COLO829 (cell line): ENCODE measurements at places on chromosomes 12 and 14.

GRCh38 chr14:67031920-67032774 lies 157.1 kb upstream of the GARIN2 start:
- no peak for DNase-seq

- no peak for DNase-seq
Observed at GRCh38 chr12:95099270-95099790, 25.9 kb upstream of the NR2C1 start.

DNA sequence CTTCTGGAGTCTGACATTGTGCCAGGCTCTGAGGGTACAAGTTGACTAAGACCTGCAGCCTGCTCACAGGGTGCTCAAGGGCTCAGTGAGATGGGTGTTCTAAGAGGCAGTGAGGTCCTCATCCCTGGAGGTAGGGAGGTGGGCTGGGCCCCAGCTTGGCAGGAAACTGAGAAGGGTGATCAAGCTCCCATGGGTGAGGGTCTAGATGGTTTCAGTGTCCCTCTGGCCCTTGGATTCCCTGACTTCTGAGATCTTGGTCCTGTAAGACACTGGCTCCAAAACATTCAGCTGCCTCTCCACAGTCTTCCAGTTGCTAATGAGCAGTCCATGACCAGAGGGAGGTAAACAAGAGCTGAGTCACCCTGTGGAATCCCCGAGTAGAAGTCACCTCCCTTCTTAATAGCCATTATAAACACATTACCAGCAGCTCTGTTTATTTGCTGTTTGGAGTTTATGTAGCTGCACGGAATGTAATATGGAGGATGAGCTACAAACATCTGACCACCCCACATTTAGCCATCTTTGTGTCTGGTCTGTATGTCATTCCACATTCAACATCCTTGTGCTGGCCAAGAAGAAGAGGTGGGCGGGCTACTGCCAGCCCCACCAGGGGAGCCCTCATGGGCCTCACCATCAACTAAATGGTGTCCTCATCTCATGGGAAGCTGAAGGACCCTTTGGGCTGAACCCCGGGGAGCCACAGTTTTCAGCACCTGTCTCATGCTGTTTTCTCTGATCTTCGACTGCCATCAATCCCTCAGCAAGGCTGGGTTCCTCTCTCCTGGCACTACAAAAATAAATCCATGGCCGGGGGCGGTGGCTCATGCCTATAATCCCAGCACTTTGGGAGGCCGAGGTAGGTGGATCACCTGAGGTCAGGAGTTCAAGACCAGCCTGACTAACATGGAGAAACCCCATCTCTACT lies 37.2 kb upstream of the BDKRB2 start:
- DNase-seq = peak; percentile 34

- DNase-seq = no peak
Observed at GRCh38 chr12:116689979-116690744, 47.7 kb downstream of the SPRING1 start.

GRCh38 chr14:25833341-25834126 lies 764.3 kb downstream of the NOVA1 start:
- DNase-seq = peak; percentile 5

GRCh38 chr14:93299866-93300265 lies 33.0 kb downstream of the BTBD7 start:
- no peak for DNase-seq

- no peak for DNase-seq
Observed at GRCh38 chr14:68908803-68909202, 70.3 kb downstream of the ACTN1 start.

- peak; percentile 36 for DNase-seq
Observed at GRCh38 chr12:78916845-78917480, 52.4 kb downstream of the SYT1 start.

DNA sequence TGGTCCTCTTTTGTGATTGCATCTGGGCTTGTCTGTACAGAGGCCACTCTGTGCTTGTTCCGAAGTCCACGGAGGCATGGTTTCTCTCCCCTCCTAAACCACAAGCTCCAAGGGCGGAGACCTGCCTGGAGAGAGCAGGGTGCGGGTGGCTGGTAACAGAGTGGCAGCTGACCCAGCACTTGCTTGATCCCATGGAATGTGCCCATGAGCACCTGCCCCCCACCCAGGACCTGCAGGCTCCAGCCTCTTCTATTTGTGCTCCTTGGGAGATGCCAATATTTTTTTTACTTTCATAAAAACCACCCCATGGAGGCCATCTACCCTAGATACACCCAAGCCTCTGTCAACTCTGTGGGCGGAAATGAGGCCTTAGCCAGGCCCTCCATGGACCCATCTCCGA lies 104.7 kb downstream of the PRMT8 start:
- no peak for DNase-seq

GRCh38 chr12:128381946-128382345 lies 115.0 kb downstream of the TMEM132C start:
- no peak for DNase-seq

GRCh38 chr12:47314996-47315395 lies 235.2 kb upstream of the AMIGO2 start:
- DNase-seq = no peak

DNA sequence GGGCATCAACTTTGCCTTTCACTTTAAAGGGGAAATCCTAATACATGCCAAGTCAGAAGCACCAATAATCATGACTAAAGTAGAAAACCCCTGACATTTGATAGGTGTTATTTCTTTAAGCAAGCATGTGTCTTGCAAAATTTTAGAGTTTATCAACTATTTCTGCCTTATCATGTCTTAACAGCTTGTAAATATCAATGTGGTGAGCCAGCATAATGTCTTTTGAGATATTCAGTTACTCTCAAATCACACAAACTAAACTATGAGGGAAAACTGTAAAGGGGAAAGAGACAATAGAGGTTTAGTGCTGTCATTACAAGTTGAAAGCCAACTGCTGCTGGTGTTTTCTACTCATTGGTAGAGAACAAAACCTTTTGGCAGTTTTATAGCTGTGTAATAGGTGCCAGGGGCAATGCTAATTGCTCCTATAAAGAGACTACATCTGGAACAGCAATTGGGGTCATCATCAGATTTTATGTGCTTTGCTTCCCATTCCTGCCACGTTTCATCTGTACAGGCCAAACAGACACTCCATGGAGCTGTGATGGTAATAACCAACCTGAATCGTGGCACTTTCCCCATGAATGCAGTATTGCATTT lies 1027.4 kb downstream of the FSCB start:
- DNase-seq = no peak

- DNase-seq = no peak
Observed at GRCh38 chr12:130665753-130666152, 50.3 kb downstream of the RIMBP2 start.
